ENCODE measurements at places on chromosomes 12 and 14.
A peak's percentile ranks its signal among the peaks of the same experiment; 100 is the strongest.

GRCh38 chr14:89455412-89455811, 38.4 kb upstream of the FOXN3 start:
- no peak for DNase-seq

DNA sequence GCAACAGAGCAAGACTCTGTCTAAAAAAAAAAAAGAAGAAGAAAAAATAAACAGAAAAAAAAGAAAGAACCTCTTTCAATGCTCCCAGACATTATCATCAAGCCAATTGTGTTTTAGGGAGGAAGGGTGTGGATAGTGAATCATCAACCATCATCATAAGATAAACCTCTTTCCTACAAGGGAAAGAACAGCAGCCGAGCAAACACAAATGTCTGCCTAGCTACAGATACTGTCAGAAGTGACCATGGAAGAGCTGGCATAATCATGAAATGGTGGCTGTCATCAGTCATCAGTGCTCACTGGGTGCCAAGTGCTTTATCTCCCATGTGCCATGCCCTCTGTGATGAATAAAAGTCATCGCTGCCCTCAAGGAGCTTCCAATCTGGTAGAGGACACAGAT, 46.6 kb downstream of the SLC17A8 start:
- no peak for DNase-seq

DNA sequence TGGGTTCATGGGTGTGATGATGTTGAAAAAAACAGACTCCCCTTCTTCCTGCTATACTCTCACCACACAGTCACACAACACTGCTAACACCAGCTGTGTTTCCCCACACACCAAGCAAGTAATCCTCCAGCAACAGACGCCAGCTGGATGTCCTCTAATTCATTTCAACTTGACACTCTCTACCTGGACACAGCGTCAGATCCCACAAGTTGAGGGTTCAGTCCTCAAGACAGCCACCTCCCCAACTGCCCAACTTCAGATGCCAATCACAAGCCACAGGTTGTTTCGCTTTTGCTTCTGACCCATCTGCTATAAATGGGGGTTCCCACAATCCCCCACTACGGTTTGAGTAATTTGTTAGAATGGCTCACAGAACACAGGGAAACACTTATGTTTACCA, 49.3 kb downstream of the TMEM30B start:
- DNase-seq: no peak

- no peak for DNase-seq
These were observed 5.0 kb upstream of the TDG start for GRCh38 chr12:103960616-103961227.

GRCh38 chr12:9642606-9643265, 26.8 kb upstream of the CLEC2D start:
- DNase-seq: no peak

- no peak for DNase-seq
These were observed 86.2 kb downstream of the TSPAN8 start for GRCh38 chr12:71071536-71072097.

DNA sequence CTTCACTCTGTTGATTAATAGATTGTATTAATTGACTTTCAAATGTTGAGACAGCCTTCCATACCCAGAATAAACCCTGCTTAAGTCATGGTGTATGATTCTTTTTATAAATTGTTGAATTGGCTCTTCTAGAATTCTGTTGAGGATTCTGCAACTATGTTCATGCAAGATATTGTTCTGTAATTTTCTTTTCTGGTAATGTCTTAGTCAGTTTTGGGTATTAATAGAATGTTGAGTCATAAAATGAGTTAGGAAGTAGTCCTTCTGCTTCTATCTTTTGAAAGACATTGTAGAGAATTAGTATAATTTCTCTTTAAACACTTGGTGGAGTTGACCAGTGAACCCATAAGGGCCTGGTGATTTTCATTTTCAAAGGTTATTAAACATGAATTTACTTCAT, 958.9 kb downstream of the LRFN5 start:
- no peak for DNase-seq

DNA sequence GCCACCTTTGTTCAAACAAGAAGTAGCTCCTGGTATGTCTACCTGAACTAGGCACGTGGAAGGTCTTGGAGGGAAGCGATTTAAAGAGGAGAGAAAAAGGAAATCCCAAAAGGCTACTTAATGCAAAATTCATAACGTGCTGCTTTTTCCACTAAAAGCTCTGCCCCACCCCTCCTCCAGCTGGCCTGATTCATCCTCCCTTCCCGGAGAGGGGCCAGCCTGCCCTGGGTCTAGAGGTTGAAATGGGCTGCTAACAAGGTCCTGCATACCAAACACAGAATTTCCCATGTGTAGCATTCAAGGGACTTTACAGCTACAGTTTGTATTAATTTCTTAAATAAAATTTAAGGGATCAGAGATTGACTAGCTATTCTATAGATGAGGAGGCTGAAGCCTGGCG, 83.2 kb downstream of the KNTC1 start:
- DNase-seq: no peak

GRCh38 chr14:37584211-37585100, 10.6 kb downstream of the FOXA1 start:
- DNase-seq: no peak

GRCh38 chr14:55897031-55897430, 221.2 kb upstream of the PELI2 start:
- no peak for DNase-seq

DNA sequence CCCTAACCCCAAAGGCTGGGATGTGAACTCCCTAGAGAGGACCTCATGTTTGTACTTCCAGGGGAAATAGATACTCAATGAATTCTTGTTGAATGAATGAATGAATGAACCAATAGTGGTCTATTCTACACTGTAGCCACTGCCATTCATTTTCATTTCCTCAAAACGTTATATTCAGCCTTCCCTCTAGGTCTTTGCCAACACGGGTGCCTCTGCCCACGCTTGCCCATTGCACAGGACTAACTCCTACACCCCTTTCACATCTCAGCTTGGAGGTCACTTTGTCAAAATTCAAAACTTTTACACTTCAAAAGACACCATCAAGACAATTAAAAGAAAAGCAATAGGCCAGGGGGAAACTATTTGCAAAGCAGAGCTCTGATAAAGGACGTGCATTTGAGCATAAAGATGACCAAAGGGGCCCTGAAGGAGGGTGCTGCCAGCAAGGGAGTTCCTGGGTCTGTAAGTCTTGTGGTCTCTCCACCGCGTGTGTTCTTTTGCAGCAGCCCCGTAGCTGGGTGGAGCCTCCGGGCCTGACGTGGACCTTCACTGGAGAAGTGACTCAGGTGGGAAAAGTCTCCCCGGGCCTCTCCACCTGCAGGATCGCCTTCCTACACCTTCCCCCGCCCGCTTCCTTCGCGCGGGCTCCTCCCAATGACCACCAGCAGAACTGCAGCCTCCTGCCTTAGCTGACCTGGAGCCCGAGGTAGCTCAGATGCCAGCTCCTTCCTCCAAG, 31.5 kb downstream of the TMEM63C start:
- DNase-seq: peak; percentile 22

DNA sequence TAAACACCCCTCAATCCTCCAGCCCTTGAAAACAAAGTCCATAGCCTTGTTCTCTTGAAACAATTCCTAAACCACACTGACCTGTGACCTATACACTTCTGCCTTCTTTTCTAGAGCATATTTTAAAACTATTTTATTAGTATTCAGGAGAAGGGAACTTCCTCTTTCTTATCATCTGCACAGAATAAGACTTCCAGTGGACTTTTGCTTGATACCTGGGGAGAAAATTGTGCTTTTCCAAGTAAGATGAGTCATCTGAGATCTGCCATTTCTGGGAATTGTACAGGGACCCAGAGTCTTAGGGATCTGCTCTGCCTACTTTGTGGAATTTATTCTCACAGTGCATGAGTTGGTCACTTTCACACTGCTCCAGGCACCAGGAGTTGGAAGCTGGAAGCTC, 10.5 kb upstream of the WNT5B start:
- no peak for DNase-seq

GRCh38 chr14:22850944-22851764, 14.8 kb downstream of the MMP14 start:
- DNase-seq: no peak

- DNase-seq: no peak
These were observed 153.5 kb upstream of the MAX start for GRCh38 chr14:65255583-65256461.

- no peak for DNase-seq
These were observed 404.2 kb downstream of the DAD1 start for GRCh38 chr14:22184830-22185168.

DNA sequence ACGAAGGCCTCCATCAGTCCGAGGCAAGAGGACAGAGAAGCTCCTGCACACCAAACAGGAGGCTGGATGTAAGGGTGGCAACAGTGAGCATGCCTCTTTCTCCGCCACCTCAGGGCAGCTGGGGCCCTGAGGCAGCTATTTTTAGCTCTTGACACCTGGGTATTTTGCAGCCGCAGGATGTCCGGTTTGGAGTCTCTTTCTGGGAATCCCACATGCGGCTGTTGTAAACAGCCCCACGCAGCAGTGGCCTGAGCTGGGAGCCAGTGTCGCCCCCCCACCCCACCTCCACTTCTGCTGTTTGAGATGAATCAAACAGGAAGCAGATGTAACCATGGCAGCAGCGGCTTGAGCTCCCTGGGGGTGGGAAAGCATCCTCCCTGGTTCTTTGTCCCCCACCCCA, 11.7 kb downstream of the HDAC7 start:
- DNase-seq: peak; percentile 58

DNA sequence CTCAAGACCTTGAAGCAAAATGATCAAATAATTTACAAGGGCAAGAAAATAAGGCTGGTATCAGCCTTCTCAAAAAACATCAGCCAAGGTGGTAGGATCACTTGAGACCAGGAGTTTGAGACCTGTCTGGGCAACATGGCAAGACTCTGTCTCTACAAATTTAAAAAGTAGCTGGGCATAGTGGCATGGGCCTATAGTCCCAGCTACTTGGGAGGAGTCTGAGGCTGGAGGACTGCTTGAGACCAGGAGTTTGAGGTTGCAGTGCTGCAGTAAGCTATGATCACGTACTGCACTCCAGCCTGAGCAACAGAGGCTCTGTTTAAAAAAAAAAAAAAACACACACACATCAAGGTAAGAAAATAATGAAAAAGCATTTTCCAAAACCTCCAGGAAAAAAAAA, 22.1 kb downstream of the SEC23A start:
- no peak for DNase-seq

DNA sequence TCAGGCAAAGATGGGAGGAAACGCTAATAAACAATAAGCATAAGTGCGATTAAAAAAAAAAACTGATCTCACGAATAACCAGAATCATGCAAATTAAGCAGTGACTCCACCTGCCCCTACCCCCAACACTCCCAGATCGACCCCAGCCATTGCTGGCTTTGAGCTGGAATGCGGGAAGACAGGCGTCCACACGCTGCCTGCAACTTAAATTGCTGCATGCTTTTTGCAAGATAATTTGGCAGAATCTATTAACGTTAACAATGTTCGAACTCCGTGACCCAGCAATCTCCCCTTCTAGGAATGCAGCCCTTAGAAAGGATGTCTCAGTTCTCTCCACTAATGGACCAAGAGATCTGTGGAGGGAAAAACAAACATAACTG, 935 bp upstream of the CKB start:
- no peak for DNase-seq

Data from memory B cell (primary cell).